HEK293T (cell line): ENCODE measurements at places on chromosomes 2 and 18.

DNA sequence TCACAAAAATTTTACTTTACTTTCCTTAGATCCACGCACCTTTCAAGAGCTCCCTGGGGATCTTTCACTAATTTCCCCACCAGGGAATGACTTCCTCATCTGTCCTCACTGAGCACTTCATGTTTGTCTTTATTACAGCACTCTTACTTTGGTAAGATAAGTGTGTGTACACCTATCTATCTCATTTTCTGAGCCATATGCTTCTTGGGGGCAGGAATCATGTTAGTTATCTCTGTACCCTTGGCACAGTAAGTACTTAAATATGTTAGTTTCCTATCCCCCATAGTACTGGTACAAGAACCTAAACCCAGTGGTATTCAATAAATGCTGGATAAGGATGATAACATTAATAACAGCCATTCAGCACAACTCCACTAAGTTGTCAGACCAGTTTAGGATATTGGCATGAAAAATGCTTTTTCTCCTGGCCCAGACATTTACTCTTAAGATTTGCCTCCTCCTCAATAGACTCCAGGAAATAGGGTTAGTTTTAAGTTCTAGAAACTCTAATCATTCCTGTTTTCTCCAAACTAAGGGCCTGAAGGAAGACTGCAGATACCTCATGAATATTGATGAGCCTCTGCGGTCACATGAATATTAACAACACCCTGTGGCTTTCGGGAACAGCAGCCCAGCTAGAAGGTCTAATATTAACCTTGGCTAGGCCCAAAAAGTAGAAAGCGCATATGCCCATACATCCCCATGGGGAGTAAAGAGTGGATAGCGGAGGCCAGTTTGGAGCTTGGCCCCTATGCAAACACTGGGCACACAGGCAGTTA lies 38.2 kb downstream of the NHEJ1 start:
- DNase-seq, result no peak

GRCh38 chr2:177353187-177353478 lies 39.4 kb upstream of the AGPS start:
- no peak for DNase-seq

DNA sequence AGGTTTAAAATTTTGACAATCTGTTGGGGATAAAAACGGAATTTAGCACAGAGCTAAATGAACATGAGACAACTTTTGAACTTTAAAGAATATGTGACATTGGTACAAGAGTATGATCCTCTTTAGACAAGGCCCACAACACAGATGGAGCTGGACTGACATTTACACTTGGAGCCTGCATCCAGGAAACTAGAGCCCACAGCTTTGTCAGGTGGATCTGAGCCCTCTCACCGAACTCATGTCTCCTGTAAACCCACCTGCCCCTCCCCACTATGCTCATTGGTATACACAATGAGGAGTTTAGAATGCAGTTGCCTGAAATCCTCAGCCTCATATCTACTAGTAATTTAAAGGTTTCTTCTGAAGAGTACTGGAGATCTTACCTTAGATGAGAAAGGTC lies 22.1 kb upstream of the ACAA2 start:
- no peak for DNase-seq

DNA sequence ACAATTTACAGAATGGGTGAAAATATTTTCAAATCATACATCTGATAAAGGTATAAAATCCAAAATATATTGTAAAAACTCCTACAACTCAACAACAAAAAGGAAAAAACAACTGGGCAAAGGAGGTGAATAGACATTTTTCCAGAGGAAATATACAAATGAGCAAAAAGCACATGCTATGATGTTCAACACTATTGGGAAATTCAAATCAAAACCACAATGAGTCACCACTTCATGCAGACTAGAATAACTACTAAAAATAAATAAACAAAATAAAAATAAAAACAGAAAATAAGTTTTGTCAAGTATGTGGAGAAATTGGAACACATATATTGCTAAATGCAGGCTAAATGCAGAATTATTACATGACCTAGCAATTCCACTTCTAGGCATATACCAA lies 120.9 kb downstream of the FSIP2 start:
- DNase-seq, result no peak

DNA sequence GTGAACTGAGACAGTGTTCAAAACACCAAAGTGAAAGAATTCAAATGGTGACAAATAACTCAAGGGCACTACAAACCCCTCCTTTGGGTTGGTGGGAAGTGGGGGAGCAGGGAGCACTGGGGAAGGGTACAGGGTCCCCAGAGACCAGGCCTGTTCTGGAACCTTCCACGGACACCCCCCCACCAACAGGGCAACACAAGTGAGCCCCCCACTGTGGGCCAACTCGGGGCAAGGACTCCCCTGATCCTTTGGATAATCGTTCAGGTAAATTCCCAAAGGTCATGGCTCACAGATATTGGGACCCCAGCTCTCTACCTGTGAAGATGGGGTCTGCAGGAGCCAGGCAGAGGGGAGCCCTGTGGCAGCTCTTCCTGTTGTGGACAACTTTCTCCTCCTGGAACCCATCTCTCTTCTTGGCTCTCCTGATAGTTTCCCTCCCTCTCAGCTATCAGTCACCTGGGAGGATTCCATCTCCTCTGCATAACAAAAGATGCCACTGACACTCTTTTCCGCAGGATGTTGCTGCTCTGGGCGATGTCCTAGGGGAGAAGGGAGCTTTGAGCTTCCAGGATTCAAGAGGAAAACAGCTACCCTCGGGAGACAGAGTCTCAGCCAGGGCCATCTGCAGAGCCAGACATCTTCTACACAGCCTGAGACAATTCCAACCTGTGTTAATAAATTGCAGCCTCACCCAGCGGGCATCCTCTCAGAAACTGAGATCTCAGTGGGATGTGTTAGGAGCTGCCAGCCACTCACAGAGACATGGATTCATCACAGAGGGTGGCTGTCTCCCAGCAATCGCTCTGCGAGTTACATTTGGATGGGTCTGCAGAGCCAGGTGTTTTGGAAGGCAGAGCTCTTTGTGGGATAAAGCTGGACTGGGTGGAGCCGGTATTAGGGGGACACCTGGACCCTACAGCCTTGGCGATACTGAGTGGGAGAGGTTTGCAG lies 35.4 kb downstream of the MBP start:
- no peak for DNase-seq

GRCh38 chr2:25168256-25169072 lies at the start of gene POMC:
Gene POMC (minus strand): TSS chr2:25168580. CDS start chr2:25164772, 3,808 bp downstream.
- DNase-seq, result peak; percentile 60

DNA sequence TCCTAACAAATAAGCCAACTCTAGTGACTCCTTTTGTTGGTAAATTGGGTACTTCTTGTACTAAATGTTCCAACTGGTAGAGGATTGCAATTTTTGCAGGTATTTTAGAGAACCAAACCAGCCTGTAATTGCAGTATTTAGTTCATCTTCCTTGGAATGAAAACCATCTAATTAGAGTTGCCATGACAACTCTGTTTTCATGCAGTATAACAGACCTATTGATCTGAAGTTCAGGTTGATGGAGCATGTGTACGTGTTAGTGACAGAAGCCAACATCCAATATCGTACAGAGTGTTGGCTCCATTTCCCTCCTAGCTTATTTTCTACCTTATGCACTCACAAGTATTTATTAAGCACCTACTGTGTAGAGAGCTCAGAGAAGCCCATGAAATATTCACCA lies 176.3 kb upstream of the FOSL2 start:
- no peak for DNase-seq

- DNase-seq, result no peak
Measured at GRCh38 chr2:181517685-181518301, 60.6 kb downstream of the ITGA4 start.

DNA sequence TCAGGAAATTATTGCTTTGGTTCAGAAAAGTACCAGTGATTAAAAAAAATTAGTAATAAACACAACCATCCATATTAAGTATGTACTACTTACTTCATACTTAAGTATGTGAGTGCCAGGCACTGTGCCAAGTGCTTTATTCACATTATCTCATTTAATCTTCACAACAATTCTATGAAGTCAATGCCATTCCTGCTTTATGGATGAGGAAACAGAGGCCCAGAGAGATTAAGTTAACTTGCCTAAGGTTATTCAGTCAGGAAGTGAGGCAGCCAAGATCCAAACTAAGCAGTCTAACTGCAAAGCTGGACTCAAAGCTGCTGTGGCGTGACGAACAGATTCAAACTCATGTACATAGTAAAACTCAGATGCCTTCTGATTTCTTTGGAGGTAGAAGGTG lies 22.3 kb downstream of the DTNB start:
- no peak for DNase-seq

- DNase-seq, result no peak
Measured at GRCh38 chr18:10951631-10952544, 197.5 kb downstream of the PIEZO2 start.

DNA sequence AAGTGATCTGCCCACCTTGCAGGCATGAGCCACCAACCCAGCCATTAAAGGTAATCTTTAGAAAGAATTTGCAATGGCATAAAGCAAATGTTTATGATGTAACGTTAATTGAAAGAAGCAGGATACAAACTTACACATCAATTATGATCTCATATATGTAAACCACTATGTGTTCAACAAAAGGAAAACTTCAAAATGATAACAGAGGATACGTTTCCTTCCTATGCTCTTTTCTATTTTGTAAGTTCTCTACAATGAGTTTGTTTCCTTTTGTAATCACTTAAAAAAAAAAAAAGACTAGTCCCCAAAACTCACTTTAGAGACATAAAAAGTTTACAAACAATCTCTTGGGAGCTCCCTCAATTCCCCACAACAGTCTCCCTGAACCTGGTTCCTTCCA lies 1.4 kb downstream of the C2orf81 start:
- no peak for DNase-seq

GRCh38 chr18:78739882-78740677 lies 239.5 kb upstream of the SALL3 start:
- DNase-seq, result no peak

- peak; percentile 67 for DNase-seq
Measured at GRCh38 chr18:22609642-22610041, 191.9 kb upstream of the CTAGE1 start.

DNA sequence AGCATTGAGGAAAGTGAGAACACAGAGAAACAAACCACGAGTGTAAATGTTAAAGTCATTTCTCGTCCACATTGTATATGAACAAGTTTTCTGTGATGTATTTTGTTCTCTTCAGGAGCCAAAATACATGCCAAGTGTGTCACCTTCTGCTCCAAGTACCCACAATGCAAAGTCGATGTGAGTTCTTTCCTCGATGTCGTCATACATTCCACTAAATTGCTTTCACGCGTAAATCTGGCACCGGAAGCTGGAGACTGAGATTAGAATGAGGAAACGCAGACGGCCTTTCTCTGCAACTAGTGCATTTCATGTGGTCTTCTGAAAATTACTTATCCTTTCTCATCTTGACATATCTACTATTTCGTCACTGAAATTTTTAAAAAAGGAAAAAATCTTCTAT lies 118.5 kb upstream of the SALL3 start:
- DNase-seq, result no peak

- no peak for DNase-seq
Measured at GRCh38 chr2:184141866-184142265, 456.5 kb upstream of the ZNF804A start.
